KG1 (cell line): ENCODE measurements at places on chromosomes 11 and 22.

DNA sequence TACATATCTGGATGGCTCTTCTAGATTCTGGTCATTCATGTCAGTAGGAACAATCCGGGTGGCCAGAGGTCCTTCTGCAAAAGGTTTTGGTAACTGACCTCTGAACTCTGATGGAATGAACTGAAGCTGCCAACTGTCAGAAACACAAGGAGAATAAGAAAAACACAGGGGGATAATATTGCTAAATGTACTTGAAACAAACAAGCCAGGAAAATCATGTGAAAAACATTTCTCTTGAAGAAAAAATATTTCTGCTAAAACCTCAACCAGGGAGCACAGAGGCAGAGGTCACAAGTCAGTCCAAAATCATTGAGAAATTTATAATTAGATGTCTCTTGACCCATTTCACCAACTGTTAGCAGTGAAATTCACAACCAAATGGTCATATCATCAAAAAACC, 35.2 kb downstream of the ALG9 start:
- no peak for DNase-seq

DNA sequence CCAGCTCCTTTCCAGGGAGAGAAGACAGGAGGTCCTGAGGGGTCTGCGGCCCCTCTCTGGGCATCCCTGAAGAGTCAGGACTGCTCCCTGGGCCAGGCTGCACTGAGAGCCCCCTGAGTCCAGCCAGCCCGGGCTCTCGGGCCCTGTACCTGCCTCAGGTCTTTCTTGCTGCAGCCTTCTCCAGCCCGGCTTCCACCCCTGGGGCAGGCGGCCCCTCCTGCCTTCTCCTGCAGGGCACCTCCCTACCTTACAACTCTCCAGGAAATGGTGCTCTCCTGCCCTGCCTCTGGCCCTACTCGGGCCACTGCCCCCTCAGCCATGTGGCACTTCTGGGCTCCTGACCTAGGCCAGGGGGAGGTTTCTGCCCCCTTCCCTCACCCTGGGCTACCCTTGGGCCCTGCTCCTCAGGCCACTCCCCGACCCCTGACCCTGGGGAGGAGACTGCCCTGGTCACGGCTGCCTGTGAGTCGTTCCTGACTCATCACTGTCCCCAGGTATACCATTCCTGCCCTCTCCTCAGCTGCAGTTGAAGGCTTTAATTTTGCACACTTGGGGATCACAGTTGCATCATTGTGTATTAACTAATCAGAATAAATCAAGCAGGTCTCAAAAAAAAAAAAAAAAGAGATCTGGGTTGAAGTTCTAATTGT, 251.1 kb downstream of the NXPE2 start:
- DNase-seq, result no peak

DNA sequence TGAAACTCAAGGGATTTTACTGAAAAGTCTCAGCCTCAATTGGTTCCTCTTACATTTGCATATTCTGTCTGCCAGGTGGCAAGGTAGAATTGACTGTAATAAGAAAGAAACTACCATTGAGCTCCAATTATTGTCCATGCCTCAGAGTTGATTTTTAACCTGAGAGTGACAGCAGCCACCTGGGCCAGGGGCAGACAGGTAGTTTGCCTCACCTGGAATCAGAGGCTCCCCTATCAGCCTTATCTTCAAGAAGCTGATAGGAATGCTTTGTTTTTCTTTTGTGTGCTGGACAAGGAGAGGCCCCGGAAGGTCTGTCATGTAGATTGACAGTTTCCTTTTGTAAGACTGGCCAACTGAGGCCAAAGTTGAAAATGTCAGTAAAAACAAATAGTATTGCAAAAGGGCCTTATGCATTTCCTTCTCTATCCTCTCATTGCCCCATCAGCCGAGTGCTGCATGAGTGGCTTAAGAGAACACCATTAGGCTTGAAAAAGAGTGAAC, 34.1 kb downstream of the CD44 start:
- no peak for DNase-seq

DNA sequence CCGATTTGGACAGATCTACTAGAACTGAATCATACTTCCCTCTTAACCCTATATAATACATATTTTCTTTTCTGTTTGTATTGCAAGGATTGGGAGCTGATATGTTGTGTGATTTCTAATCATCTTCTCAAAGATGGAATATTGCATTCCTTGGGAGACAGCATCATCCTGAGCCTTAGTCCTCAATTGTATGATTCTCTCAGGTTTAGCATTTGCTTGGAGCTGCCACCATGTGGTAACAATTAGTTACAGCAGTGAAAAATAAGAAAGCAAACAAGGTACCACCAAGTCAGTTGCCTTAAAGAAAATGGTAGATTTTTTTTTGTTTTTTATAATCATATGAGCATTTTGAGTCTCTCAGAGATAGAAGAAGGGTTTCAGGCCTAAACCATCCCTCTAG, 11.9 kb downstream of the SNX19 start:
- DNase-seq, result no peak

GRCh38 chr11:131884461-131885073, 514.2 kb downstream of the NTM start:
- no peak for DNase-seq

GRCh38 chr22:37533995-37534394, 14.8 kb upstream of the CARD10 start:
- DNase-seq, result no peak

DNA sequence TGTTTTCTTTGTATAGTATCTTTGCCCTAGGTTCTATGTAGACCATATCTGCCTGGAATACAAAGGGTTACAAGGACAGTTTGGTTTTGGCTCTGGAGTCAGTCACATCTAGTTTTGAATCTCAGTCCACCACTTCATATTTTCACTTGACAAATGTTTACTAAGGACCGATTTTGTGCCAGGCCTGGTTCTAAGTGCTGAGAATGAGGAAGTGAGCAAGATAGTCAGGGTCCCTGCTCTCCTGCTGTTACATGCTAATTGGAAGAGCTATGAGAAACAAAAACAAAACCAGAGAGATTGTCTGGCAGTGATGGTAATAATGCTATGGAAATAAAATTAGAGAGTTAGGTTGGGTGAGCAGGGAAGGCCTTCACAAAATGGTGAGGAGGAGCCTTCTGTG, 66.1 kb upstream of the ARHGAP20 start:
- no peak for DNase-seq

GRCh38 chr11:62352355-62353336, 15.4 kb downstream of the ASRGL1 start:
- no peak for DNase-seq

DNA sequence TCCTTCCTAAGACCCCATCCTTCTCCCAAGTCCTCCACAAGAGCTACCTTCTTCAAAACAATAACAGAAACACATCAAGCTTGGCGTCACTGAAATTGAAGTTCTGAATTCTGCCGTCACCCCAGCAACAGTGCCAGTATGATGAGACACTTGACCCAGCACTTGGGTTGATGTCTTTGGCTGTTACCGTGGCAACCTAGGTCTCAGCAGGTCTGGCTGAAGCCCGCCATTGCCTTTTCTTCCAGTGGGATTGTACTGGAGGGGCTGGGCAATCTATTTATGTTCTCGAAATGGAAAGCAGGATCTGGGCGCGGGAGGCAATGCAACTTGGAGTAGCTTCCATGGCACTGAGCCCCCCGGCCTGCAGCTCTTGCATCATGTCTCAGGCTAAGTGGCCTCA, 23.8 kb downstream of the NPTXR start:
- DNase-seq, result no peak

GRCh38 chr11:31822927-31823643, 12.0 kb upstream of the PAX6 start:
- no peak for DNase-seq

DNA sequence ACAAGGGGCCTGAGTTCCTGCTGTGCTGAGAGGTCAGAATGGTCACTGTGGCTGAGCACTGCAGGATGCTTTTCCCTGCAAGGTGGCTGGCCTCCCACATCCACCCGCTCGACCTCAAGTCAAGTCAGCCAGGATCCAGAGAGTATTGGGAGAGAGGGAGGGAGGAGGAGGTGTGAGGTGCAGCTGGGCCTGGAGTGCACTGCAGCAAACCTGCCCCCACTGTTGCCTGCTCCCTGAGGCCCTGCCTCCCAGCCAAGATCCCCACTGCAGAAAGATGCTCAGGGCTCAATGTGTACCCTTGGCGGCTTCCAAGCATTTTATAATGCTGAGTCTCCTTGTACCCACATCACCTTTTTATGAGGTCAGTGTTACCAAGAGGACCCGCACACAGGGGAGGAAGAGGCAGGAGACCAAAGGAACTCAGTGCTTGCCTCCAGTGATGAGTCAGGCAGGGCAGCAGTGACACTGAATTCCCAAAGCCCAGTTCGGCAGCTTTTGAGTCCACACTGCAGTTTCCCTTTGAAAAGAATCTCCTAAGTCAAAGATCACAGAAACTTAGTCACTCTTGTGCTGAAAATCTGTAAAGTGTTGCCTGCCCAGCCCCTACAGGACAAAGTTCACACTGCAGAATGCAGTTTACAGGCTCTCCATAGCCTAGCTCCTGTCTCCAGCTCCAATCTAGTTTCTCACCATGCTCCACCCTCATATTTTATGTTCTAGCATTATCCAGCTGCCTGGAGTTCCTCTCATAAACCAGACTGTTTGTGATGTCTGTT, 3.1 kb downstream of the ENDOD1 start:
- DNase-seq, result no peak

DNA sequence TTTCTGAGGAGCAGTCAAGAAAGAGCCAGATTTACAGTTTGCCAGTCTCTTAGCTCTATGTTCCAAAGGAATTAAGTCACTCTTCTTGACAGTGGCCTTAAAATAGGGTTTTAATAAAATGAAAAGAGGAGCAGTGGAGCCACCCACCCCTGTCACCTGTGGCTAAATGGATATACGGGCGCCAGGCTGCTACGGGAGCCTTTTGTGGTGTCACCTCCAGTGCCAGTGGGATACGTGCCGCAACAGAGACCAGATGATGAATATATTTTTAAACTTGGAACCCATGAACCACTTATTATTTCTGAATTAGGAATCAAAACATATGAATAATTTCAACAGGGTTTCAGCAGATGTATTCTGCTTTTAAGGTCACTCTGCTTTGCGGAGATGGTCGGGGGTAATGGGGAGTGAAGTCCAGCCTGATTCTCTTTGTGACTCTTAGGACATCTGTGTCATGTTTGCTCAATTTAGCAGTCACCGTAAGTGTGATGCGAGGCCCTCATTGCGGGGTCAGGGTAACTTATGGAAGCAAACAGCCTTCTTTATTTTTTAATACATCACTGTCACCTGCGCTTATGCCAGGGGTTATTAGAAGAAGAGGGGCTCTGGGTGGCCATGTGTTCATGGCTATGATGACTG, 64.3 kb downstream of the ZBTB16 start:
- DNase-seq, result no peak

DNA sequence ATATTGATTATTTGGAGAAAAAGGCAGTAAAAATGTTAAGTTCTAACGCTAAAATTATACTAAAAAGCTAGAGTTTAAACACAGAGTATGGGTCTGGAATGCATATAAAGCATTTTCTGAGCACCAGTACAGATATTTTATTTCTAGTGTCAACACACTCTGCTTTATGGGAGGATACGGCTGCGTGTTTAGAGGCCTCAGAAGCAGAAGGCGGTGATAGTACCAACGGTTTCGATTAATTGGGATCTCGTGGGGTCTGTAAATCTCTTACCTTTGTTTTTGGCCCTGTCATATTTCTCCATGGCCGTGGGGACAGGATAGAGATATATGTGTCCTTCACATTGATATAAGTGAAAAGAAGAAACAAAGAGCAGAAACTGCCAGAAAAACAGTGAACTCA, 206.8 kb upstream of the NTM start:
- DNase-seq, result no peak

GRCh38 chr11:2553198-2553597, 108.4 kb downstream of the KCNQ1 start:
- DNase-seq, result no peak

- DNase-seq, result peak; percentile 46
Measured at GRCh38 chr11:9231848-9232177, 33.3 kb downstream of the DENND5A start.

DNA sequence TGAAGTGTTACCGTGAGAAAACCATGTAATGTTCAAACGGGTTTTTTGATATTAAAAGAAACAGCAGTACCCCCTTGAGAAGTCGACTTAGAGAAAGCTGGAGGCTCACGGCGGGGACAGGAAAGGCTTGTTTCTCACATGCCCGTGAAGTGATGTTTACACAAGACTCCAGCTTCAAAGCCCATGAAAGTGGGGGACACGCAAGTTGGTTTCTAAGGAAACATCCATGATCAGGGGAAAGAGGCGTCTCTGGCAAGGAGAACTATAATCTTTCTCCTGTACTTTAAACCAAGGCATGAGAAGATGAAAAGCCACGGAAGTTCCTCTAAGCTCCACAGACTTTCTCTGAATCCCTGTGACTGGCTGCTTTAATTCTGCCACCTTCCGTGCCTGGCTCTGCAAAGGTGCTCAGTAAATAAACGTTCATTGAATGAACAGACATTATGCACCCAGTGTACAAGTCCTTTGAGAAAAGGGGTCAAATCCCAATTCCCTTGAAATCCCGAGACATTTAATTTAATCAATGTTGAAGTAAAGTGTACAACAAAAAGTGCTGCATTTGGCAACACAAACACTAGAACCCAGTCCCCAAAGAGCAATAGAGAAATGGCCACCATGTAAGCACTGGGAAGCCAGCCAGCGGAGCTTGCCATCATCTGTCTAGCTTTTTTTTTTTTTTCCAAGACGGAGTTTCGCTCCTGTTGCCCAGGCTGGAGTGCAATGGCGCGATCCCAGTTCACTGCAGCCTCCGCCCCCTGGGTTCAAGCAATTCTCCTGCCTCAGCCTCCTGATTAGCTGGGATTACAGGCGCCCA, 58.7 kb downstream of the AHNAK start:
- DNase-seq, result no peak

- DNase-seq, result peak; percentile 63
Measured at GRCh38 chr11:94544646-94545263, 1.0 kb downstream of the FUT4 start.

GRCh38 chr22:19477321-19478044, 1.5 kb downstream of the UFD1 start:
- DNase-seq, result peak; percentile 4

DNA sequence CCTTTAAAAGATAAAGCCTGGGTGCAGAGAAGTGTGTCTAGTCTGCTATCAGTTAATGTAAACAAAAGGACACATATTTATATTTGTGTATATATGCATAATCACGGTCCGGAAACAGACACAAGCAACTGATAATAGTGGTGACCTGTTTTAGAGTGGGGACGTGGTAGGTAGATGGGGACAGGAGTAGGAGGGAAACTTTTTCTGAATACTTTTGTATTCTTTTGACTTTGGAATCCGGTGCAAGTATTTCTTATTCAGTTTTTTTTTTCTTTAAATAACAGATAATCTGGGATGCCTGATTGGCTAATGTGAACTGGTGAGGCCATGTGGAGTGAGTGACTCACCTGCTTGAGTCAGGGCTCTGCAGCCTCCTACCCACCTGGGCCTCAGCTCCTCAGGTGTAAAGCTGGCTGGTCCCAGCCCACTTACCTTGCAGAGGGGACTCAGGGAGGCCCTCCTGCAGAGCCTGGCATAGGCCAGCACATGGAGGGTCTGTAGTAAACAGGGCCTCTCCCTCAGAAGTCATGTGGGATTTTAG, 15.3 kb downstream of the MICAL2 start:
- no peak for DNase-seq
